ENCODE measurements at places on chromosomes 6 and 20.

GRCh38 chr6:141501616-141502015 lies 631.1 kb upstream of the GJE1 start:
- DNase-seq: no peak

GRCh38 chr20:57135875-57136274 lies 130.6 kb downstream of the BMP7 start:
- DNase-seq: no peak

DNA sequence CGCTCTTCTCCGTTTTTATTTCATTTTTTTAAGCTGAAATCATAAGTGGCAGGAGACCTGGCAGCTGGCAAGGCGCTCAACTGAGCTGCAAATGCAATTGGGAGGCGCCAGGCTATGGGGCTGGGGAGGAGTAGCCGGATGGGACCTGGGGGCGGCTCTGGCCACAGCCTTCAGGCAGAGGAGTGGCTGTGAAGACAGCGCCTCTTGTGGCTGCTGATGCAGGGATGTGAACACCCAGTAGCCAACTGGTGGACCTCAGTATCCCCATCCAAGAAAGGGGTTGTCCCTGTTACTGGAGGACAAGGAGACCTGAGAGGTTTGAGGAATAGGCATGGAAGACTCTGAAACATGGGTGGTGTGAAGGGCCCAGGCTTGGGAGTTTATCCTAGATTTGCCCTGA lies 12.6 kb downstream of the KCNK17 start:
- no peak for DNase-seq

DNA sequence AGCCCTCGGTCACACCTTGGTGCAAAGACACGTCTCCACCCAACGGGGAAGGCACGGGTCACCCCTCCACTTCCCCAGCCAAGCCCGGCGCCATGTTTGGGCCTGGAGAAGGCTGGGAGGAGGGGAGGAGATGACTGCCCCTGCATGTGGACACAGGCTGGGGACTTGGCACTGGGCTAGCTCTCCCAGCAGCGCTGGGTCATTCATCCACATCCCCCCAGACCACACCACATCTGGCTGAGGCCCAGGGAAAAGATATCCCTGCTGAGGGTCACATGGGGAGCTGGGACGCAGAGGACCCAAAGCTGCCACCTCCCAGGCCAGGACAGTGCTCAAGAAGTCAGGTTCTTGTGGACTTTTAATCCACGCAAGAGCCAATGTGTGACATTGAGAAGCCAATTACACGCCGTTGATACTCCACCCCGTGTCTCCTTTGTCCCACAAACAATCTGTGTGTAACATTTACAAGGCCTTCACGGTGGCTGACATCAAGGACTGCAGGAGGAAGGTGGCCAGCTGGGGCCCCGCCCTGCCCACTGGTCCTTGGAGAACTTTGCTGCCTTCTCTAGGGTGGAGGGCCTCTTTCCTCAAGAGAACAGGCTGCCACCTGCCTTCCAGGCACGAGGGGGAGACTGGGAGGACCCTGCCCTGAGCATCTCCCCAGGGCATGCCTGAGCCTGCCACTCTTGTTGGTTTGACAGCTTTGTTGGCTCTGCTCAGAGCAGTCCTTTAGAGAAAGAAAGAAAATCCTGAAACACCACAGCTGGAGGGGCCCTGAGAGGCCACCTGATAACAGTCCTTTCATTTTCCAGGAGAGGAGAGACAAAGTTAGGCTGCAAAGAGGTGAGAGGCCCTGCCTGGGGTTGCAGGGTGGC lies 5.3 kb upstream of the IP6K3 start:
- no peak for DNase-seq

Data from GM12891 (cell line).